ENCODE measurements at places on chromosomes 3 and 15.

GRCh38 chr15:64223882-64224281, 61.1 kb upstream of the PPIB start:
- DNase-seq: no peak

GRCh38 chr15:98524838-98525660, 123.3 kb upstream of the IGF1R start:
- no peak for DNase-seq

GRCh38 chr3:135085652-135086436, 290.8 kb downstream of the EPHB1 start:
- no peak for DNase-seq

- DNase-seq: no peak
Observed at GRCh38 chr3:158908187-158908734, 106.4 kb downstream of the MFSD1 start.

- DNase-seq: no peak
Observed at GRCh38 chr15:97892167-97892938, 68.2 kb upstream of the ARRDC4 start.

DNA sequence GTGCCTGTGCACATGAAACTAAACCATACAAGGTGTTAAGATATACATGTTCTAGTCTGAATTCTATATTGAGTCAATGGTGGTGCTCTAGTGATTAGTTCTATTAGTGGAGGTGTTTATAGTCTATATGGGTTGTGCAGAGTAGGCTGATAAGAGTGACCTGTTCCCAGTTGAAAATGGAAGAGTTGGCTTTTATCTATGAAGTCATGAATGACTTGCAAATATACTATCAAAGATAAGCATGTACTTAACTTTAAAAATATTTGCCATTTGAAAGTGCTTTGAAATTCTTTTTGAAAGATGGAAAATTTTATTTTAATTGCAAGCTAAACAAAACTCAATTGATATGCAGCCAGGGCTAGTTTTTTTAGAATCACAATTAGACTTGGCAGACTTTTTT, 150.6 kb upstream of the SGO1 start:
- no peak for DNase-seq

DNA sequence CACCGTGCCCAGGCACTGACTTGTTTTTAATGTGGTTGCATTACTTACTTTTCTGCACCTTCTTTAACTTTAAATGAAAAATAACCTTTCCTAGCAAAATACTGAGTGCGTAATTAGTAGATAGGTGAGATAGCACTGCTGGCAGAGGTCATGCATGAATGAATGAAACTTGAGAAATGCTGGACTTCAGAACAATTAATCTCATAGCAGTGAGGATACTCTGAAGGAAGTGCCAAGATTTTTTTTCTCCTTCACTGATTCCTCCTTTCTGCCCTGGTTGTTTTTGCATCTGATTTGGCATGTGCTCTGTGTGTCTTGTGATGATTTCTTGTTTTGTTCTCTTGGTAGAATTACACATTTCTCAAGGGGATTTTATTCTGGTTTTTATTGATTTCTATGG, 378.9 kb downstream of the PTPRG start:
- DNase-seq: no peak

GRCh38 chr3:30932513-30933098, 38.1 kb upstream of the GADL1 start:
- DNase-seq: no peak

DNA sequence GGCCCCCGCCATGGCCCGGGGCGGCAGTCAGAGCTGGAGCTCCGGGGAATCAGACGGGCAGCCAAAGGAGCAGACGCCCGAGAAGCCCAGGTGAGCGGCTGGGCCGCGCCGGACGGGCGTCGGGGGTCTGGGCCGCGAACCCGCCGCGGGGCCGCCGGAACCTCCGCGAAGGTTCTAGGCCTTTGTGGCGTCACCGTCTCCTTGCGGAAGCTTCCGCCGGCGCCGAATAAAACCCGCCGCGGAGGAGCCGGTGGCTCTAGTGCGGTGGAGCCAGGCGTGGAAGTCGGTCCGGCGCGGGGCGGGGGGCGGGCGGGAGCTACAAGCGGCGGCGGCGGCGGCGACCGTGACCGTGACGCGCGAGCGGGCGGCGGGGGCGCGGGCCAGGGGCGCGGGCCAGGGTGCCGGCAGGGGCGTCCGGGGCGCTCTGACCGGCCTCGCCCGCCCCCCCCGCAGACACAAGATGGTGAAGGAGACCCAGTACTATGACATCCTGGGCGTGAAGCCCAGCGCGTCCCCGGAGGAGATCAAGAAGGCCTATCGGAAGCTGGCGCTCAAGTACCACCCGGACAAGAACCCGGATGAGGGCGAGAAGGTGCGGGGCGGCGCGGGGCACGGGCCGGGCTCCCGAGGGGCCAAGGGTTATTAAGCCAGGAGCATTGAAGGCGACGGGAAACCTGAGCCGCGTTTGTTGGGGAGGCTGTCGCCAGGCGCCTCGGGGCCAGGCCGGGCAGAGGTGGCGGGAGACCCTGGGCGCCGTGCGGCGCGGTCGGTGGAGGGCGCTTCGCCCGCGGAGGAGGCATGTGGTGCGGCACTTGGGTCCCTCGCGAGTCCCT, at the start of gene DNAJA4:
Gene DNAJA4 (plus strand): TSS at position 259 of the 833 bp plus-strand sequence. CDS start 202 bp downstream, at position 461.
- DNase-seq: peak; percentile 61

DNA sequence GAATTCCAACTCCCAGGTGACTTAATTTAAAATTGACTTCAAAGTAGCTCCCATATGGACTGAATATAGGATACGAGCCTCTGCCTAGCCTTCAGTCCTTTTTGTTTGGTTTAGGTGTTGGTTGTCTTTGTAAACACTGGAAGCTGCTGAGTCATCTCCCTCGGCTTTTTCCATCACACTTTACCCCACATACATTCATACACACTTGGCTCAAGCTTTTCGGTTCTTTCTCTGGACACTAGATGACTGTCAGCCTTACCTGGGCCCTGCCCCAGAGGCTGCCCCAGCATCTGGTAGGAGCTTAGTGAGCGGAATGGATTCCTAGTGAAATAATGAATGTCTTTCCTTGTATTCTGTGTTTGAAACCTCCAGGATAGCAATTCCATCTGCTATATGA, 201.5 kb upstream of the IL12A start:
- DNase-seq: no peak

- no peak for DNase-seq
Observed at GRCh38 chr15:72368899-72369298, 6.9 kb downstream of the HEXA start.

DNA sequence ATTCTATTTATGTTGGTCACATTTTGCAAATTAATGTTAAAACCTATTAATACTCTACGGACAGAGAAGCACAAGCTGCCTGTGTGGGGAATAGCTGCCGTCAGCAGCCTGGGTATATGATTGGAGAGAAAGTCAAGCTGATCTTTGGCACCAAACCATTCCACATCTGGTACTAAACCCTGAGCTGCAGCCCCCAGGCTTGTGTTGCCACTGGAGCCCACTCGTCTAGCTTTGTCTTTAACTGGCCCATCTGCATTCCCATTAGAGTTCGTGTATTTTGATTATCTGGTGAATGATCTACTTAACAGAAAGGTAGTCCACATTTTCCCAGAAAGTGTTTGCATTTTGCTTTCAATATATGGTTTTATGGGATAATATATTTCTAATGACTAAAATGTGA, 5.4 kb downstream of the NDUFB4 start:
- no peak for DNase-seq

- no peak for DNase-seq
Observed at GRCh38 chr3:16086690-16087089, 87.8 kb upstream of the GALNT15 start.

- no peak for DNase-seq
Observed at GRCh38 chr15:36880224-36880912, 220.0 kb downstream of the MEIS2 start.

DNA sequence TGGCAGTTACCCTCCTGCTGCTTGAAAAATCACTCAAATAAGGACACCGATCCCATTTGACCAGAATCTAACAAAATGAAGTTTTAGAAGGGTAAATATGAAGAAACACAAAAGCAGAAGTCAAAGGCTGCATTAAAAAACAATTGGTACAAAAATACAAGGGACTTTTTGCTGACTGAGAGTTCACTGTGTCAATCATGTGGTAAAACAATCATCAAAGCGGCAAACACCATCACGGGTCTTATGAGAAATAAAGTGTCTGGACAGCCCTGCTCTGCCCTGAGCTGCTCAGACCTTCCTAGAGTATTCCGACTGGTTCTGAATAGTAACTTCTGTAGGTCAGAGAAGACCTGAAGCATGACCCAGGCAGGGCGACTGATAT, 137.2 kb upstream of the RAD18 start:
- no peak for DNase-seq

DNA sequence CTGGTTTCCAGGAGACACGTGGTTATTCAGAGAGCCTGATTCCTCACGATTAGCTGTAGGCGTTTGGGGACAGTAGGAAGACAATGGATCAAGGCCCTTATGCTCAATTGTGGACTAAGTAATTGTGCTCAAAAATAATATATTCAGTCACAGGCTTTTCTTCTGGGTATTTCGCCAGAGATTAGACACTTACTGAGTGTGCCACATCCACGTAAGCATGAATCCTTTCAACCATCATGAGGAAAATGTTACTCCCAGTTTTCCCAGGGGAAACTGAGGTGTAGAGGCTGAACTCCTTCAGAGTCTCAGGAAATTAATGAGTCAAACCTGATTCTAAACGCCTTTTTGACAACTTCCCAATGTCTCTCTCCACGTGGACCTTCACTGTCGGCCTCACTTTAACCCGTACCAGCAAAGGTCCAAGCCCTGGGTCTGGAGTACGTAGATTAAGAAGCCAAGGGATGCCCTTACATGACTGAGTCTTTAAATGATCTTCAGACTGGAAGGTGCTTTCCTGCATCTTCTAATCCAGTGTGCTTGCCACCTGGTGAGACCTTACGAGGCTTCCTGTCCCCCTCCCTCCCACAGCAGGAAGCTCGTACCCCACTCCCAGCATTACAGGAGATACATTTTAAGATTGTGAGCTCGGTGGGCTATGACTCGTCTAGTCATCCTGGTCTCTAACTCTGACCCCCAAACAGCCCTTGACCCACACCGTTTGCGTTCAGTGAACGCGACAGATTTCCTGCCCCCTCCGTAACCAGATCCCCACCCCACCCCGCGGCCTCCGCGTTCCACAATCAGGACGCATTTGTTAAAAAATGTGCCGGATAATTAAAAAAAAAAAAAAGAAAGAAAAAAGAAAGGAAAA, 1.7 kb downstream of the PKM start:
- DNase-seq: peak; percentile 33

GRCh38 chr3:152269831-152270734, 1.4 kb downstream of the MBNL1 start:
- DNase-seq: no peak

DNA sequence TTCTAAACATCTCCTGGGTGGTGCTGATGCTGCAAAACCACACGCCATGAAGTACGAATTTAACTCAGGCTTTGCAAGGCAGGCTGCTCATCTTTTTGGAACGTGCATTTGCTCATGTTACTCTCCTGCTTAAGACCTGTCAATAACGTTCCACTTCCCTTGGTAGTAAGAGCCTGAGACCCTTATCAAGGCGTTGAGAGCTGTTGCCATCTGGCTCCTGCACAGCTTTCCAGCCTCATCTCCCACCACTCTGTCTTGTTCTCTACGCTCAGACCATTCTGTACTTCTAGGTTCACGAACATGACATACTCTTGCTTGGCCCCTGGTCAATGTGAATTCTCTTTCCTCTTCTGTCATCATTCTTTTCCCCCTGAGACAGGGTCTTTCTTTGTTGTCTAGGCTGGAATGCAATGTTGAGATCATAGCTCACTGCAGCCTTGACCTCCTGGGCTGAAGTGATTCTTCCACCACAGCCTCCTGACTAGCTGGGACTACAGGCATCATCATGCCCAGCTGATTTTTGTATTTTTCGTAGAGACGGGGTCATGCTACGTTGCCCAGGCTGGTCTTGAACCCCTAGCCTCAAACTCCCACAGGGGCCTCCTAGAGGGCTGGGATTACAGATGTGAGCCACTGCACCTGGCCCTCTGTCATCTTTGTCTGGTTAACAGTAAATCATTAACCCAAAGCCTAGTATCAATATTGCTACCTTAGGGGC, 202.8 kb downstream of the CADPS start:
- no peak for DNase-seq

DNA sequence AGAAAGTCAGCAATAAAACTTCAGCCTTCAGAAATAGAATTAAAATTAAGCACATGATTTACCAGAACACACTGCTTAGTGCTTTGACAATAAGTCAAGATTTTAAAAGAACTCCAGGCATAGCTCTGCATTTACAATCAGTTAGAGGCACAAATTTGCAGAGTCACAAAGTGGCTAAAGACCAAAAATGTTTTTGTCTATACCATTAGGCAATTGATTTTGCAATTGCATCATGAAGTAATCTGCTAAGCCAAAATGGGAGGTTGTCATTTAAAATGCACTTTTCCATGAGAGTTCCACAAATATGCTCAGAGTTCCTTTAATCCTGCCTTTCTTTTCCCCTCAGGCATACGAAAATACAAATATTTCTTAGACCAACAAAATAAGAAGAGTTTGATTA, 10.1 kb upstream of the DCP1A start:
- no peak for DNase-seq

DNA sequence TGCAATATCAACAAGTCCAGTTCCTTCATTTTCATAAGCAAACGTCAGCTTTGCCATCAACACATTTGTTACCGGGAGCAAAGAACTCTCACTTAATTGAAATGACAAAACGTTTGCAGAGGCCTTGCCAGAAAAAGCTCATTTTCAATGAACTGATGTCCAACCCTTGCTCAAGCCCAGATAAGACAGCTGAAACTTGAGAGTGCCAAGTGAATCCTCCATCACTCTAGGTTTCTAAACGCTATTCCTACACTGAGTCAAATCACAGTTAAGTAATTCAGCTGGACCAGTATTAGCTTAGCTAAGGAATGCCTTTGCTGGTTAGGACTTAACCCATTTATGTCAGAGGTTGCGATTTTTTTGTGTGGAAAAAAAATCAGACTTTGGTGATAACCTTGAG, 11.5 kb downstream of the CHSY1 start:
- no peak for DNase-seq

- DNase-seq: peak; percentile 68
Observed at GRCh38 chr3:125990253-125990970, 21.4 kb downstream of the ROPN1B start.

GRCh38 chr3:17741621-17742101, 770 bp downstream of the TBC1D5 start:
- DNase-seq: no peak

- DNase-seq: no peak
Observed at GRCh38 chr3:64426551-64426950, 201.3 kb upstream of the PRICKLE2 start.

DNA sequence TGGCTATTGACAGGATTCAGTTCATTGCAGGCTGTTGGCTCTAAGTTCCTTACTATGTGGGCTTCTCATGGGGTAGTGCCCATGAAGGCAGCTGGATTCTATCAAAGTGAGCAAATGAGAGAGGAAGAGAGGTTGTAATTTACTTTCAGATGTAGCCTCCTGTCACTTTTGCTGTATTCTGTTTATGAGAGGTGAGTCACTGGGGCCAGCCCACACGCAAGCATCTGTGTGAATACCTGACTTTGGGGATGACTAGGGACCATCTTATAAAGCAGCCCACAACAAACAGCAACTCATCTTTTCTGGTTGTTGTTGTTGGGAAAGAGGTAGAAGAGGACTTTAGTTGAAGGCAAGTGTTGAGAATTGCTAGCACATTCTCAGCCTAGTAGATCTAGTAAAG, 506.3 kb upstream of the GRM7 start:
- no peak for DNase-seq
